ENCODE measurements at places on chromosomes 3 and 15.

DNA sequence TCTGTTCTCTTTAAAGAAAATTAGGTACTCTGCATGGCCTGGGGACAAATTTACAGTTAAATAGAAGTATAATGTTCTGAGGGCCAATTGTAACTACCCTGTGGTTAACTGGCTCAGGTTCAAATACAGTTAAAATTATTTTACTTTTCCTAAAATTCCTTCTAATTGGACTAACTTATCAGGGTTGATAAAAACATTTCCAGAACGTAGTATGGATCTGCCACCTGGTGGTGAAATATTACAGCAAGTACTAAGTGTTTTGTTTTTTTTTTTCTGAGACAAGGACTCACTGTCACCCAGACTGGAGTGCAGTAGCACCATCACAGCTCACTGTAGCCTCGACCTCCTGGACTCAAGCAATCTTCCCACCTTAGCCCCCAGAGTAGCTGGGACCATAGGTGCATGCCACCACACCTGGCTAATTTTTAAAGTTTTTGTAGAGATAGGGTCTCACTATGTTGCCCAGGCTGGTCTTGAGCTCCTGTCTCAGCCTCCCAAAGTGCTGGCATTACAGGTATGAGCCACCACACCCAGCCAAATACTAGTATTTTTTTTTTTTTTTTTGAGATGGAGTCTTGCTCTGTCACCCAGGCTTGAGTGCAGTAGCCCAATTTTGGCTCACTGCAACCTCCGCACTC, 29.2 kb downstream of the NEO1 start:
- no peak for DNase-seq

GRCh38 chr15:44718180-44718926, 7.0 kb downstream of the B2M start:
- no peak for DNase-seq

GRCh38 chr3:178406206-178406605, 130.0 kb upstream of the KCNMB2 start:
- no peak for DNase-seq

- no peak for DNase-seq
These were observed 9.5 kb upstream of the RPLP1 start for GRCh38 chr15:69443032-69443611.

DNA sequence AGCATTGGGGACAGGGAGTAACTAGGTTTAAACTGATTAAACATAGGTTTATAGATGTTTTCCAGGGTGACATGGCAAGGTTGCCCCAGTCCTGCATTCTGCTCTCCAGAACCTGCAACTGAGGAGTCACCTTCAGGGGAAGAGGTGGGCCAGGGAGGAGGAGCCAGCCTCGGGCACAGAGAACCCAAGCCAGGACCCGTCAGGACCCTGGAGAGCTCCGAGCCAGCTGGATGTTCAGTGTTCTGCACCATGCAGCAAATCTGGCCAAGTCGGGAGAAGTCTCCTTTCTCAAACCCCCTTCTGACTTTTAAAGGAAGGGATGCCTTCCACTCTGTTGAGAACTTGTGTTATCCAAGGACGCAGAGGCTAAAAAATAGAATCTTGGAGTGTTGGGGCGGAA, 62.1 kb upstream of the SLC6A11 start:
- DNase-seq, result peak; percentile 15

- DNase-seq, result no peak
These were observed 44.3 kb downstream of the SLCO3A1 start for GRCh38 chr15:91897585-91898372.

- DNase-seq, result no peak
These were observed 610.3 kb upstream of the BCHE start for GRCh38 chr3:166447513-166447912.

DNA sequence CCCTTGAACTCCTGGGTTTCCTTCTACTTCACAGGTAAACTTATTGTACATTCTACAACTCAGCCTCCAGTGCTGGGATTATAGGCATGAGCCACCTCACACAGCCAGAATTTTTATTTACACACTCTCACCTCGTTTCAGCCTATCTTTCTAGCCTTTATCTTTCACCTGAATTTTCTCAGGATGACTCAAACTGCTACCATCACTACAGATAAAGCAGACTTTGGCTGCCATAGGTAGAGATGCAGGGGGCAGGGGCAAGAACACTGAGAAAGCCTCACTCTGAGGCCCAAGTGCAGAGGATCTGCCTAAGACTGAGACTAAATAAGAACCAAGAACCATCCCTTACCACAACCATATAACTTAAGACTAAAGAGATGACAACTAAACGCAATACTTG, 59.0 kb downstream of the ETFA start:
- no peak for DNase-seq

DNA sequence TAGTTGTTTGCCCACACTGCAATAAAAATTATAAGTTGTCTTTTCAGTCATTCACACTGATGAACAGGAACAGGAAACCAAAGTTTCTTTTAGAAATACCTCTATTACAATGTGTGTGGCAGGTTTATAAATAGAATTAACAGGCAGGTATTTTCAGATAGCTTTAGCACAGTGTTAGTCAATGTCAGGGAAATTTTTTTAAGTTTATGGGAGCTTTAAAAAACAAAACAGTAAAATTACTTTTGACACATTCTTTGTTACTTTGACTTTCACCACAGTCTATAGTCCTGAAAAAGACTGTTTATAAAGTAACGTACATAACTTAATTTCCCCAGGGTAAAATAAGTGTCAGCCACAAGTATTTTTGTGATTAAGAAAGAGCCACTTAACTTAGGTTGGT, 38.1 kb downstream of the SERPINI1 start:
- DNase-seq, result no peak

DNA sequence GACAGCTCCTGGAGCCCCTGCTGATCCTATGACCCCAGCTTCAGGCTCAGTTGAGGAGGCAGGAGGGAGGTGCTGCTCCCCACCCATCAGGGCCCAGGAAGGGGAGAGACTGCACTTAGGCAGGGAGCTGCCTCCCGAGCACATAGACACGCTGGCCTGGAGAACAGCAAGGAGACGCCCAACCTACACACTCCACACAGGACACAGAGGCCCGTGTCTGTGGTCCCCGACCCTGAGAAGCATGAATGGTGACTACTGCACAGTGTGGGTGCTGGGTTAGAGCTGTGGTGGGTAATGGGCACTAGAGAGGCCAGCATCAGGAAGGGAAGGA, 1.1 kb upstream of the HHATL start:
- no peak for DNase-seq

DNA sequence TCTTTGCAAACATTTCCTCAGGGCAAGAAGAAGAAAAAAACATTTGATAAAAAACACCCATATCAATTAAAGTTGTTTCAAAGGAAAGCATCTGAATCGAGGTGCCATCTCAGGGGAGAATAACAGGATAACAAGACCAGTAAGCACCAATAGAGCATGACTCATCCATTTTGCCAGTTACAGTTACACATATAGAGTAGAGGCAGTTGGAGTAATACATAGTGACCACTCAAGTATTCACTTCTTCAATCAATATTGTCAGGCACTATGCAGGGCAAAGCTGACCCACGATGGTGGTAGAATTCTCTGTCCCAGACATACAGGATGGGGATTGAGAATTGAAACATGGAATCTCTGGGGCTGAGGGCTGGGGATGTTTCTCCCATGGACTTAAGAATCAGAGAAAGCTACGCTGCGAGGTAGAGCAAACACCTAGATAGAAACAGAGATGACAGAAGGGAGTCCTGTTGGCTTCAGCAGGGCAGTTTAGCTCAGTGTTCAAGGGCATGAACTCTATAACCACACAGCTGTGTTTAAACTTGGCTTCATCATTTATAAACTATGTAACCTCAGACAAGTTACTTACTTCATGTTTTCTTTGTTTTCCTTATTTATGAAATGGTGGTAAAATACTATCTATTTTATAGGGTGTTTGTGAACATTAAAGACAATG, 186.4 kb upstream of the NANOGP8 start:
- no peak for DNase-seq

DNA sequence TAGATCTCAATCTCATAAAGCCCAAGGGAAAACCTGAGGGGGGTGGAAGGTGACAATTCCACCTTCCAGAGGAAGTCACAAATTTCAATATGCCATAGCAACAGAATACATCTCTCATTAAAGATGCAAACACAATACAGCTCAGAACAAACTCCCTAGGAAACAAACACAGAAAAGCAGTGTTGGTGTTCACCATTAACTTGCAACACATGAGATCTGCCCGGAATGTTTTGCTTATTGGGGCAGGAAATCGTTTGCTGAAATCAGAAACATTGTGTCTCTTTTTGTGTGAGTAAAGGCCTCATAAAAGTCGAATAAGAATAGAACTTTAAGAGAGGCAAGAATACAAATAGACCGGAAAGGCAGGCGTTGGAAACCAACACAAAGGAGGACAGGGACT, 5.8 kb upstream of the RYR3 start:
- no peak for DNase-seq

GRCh38 chr3:7001370-7001769, 140.5 kb downstream of the GRM7 start:
- no peak for DNase-seq

- no peak for DNase-seq
These were observed 126.5 kb downstream of the ADAMTS17 start for GRCh38 chr15:100215031-100215842.

DNA sequence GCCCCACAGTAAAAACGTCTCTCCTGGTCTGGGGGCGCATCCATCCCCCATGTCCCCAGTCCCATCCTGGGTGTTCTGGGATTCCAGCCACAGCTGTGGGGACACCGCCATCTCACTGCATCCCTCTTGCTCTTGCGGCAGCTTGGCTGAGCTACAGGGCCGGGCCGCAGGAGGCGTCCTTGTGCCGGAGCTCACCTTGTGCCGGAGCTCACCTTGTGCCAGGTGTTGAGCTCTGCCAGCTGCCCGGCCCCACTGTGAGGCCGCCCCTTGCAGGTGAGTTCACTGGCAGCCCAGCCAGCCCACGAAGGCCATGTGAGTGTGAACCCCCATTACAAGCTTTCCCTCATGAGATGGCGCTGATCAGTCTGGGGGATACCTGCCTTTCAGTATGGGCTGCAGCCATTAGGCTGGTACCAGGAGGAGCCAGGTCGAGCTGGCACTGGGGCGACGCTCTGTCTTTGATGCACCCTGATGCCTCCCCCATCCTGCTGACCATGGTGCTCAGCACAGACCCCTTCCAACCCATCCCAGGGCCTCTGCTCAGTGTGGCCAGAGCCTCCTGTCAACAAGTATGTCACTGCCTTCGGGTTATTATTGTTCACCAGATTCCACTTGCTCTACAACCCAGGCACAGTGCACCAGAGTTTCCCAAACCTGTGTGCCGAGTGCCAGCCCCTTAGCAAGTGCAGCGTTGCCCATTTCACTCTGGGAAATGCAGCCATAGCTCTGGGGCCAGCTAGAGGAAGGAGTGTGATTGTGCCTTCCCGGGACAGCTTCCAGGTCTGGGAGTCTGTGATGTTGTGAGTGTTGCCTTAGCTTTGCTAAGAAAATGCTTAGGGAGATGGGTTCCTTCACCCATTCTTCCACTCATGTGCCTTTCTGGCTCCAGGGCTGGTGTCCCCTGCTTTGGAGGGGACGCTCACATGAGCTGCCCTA, 105.7 kb downstream of the APBA2 start:
- no peak for DNase-seq

DNA sequence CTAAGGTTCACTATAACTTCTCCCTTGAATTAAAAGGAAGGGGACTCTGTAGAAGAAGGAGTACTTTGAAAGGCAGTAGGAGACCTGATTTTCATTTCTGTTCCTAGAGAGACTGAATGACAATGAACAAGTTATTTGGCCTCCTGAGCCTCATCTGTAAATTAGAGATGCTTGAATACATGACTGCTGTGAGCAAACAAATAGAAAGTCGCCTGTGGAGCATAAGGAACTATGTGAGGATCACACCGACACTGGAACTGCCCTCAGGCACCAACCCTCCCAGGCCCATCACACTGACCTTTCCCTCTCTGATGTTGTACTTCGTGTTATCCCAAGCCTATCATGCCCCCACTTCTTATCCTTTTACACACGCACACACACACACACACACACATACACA, 48.6 kb downstream of the IMPG2 start:
- no peak for DNase-seq

- no peak for DNase-seq
These were observed 304.4 kb upstream of the C2CD4B start for GRCh38 chr15:62469478-62469873.

DNA sequence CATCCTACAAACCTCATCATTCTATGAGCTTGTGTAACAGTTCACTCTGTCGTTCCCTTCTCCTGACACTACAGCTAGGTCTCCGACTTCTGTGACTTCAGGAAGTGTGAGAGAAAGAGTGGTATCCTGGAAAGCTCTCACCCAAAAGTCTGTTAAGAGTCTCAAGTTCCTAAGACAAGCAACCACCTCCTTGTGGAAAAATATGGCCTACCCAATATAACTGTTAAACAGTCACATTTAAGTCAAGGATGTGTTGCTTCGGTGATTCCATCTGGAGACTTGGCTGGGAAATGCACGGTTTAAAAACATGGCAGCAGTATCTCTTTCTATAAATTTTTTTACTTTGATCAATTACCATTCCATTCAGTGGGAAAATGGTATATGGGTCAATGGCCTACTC, 13.8 kb downstream of the FEZF2 start:
- no peak for DNase-seq

- DNase-seq, result no peak
These were observed 377.8 kb downstream of the GRM7 start for GRCh38 chr3:7238565-7239295.

GRCh38 chr3:149020196-149020838, 29.0 kb downstream of the GYG1 start:
- DNase-seq, result no peak

GRCh38 chr15:82805994-82806406, at the start of gene FSD2:
Gene FSD2, minus strand, starts transcription at chr15:82806069. Its CDS starts 18,679 bp downstream, at chr15:82787390.
- DNase-seq, result no peak

DNA sequence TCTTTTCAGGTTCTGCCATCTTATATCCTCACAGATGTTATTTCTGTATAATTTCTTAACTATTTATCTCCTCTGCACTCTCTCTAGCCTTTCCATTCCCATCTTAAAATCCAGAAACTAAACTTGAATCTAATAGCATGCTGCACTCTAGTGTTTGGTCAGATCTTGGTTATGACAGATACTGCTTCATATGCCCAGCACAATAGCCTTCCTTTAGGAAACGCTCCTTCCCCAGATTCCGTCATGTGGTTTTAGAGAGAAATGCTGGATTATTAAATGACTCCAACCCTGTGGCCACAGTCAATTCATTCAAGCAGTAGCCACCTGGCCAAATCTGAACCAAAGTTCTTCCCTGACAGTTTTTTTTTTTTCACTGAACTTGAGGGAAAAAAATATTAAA, 19.4 kb downstream of the RASGRP1 start:
- DNase-seq, result no peak

- no peak for DNase-seq
These were observed 49.6 kb downstream of the PCSK6 start for GRCh38 chr15:101439920-101440319.

- DNase-seq, result no peak
These were observed 3.4 kb upstream of the LMLN start for GRCh38 chr3:197956626-197956988.

DNA sequence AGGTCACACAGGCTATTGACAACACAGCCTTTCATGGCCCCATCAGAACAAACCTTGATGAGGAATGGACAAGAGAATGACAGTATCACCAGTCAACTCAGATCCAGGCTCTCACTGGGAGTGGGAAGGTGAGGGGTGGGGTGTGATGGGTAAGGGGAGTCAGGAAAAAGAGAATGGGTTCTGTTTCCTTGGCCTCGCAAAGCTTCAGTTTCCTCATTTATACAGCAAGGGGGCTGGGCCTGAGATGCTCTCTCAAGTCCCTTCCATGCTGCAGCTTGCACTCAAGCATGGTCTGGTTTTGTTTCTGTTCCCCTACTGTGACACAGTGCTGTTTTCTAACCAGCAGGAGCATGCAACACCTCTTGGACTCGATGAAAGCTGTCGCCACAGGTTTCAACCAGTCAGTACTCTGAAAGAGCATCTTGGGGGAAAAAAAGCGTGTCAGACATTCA, 65.7 kb upstream of the IL12A start:
- no peak for DNase-seq

- no peak for DNase-seq
These were observed 368.3 kb upstream of the DCBLD2 start for GRCh38 chr3:99269606-99270351.
